Naive thymus-derived CD8-positive, alpha-beta T cell (primary cell): ENCODE measurements at places on chromosomes 4 and X.

DNA sequence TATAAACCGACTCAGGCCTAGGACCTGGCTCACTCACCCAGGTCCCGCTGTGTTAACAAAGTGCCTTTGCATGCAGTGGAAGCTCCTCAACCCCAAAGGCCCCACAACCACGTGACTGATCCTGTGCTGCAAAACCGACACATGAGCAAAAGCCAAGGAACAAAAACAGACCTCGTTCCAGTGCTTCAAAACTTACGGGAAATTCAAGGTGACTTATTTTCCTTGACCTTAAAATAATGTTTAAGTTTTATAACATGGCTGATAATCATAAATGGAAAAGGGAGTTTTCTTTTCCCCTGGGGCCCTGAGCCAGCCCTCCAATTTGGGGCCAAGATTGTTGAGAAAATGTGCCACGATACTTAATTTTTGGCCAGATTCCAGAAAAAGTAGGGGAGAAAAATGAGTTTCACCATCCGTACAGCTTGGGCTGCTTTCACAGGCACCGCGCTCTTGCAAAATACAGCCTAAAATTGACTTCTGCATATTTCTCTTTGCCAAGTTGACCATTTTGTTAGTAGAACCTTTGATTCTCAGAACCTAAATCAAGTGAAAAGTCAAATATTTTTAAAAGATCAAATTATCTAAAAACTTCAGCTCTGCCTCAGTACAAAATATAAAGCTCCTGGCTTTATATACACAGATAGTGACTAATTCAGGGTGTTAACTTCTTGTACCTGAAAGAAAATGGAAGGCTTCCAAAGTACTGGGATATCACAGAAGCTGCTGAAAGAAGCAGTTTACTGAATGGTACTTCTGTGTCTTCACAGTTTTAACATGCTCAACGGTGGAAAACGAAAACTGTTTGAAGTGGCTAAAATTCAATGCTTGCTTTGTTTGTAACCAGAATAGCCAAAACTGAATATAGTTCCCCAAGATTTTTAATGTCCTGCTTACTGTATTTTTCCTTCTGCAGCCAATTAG lies 93.8 kb downstream of the APBB2 start:
- no peak for DNase-seq

- DNase-seq = peak; percentile 24
These were observed 7.0 kb downstream of the TNIP3 start for GRCh38 chr4:121156822-121157769.

DNA sequence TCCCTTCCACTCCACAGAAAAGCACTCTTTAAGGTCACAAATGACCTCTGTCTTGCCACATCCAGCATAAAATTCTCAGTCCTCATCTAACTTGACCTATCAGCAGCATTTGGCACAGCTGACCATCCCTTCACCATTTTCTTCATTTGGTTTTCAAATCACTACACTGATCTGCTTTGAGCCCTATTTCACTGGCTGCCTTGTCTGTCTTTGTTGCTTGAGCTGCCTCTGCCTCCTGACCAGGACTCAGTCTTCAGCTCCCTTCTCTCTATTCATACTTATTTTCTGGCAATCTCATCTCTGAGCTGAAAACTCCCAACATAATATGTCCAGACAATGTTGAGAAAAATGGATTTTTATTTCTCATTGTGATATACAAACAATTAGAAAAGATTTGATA lies 27.7 kb upstream of the PDE5A start:
- DNase-seq = no peak

GRCh38 chr4:8548731-8549351 lies 31.4 kb upstream of the GPR78 start:
- no peak for DNase-seq

- no peak for DNase-seq
These were observed 8.0 kb downstream of the SFRP2 start for GRCh38 chr4:153780876-153781275.

- no peak for DNase-seq
These were observed 5.9 kb upstream of the EIF1AX start for GRCh38 chrX:20147561-20147960.

DNA sequence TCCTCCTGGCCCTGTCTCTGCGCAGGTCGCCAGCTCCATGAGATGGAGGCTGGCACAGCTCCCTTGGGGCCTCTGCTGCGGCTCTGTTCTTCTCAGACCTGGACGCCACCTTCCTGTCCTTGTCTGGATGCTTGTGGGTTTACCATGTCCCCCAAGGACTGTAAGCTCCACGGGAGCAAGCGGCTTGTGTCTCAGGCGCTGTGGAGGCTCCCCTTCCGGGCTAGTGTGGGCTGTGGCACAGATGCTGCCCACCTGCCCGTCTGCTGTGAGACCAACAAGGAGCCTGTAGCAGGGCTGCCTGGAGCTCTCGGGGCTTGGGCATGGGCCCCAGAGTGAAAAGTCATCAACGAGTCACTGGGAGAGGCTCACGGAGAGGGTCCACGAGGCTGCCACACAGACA lies 25.2 kb downstream of the NAT8L start:
- DNase-seq = no peak

GRCh38 chrX:101349193-101349562 lies 636 bp upstream of the TIMM8A start:
- no peak for DNase-seq

DNA sequence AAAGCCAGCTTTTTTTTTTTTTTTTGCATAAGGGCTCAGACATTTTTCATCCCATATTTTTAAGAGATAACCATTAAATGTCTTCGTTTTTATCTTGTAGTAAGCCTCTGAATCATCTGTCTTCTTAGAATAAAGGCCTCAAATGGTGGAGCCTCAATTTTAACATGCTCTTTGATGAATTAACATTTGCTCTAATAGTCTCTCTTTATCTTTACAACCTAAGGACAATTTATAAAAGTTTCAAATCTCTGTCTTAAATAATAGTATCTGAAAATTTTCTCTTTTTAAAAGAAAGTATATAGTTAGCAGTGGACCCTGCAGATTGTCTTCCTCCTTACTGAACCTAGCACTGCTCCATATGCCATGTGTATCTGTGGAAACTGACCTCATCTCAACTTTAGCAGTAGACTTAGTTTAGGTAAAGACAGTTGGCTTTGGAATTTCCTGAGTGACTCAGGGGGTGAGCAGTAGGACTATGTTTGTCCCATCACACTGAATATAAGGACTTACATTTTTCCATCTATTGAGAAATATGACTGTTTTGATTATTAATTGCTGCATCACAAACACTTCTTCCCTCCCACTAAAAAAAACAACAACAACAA lies 1658.0 kb downstream of the STIM2 start:
- no peak for DNase-seq

DNA sequence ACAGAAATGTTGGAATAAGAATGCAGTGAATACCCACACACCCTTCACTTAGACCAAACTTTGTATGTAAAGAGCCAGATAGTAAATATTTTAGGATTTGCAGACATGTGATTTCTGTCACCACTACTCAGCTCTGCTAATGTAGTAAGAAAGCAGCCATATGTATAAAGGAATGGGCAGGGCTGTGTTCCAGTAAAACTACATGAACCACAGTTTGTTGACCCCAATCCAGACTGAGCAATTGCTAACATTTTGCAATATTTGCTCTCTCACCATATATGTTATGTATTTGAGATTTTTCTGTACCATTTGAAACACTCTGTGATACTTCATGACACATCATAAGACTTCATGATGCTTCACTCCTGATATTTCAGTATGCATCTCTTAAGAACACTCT lies 32.0 kb upstream of the TBC1D1 start:
- DNase-seq = no peak

GRCh38 chr4:159398236-159398638 lies 295.4 kb downstream of the RAPGEF2 start:
- no peak for DNase-seq

- no peak for DNase-seq
These were observed 43.1 kb downstream of the TMEM164 start for GRCh38 chrX:110046001-110046400.

GRCh38 chr4:96835991-96836390 lies 996.1 kb downstream of the PDHA2 start:
- DNase-seq = no peak

DNA sequence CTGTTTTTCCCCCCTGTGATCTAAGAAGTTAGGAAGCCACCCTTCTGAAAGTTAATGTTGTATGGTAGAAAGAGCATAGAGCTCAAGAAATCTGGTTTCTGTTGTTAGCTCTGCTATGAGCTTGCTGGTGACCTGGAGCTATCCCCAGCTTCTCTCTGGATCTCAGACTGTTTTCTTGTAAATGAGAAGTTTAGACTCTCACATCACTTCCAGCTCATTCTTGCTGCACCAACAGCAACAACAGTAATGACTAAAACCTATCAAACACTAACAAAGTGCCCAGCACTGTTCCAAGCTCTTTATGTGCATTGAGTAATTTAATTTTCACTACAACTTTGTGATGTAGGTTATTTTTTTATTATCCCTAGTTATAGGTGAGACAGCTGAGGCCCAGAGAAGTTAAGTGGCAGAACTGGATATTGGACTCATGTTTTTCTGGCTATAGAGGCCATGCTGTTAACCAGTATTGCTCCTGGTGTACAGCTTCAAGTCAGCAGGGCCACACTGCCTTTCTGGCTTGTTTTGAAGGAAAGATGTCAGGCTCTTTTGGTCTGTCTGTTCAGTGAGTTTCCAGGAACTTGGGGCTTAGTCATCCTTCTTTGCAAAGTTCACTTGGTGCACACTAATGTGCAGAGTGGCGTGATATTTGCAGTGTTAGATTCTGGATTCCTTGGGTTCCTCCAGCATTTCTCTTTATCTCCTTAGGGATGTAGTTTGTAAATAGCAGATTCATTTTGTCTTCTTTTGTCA lies 27.8 kb upstream of the TMEM164 start:
- no peak for DNase-seq

DNA sequence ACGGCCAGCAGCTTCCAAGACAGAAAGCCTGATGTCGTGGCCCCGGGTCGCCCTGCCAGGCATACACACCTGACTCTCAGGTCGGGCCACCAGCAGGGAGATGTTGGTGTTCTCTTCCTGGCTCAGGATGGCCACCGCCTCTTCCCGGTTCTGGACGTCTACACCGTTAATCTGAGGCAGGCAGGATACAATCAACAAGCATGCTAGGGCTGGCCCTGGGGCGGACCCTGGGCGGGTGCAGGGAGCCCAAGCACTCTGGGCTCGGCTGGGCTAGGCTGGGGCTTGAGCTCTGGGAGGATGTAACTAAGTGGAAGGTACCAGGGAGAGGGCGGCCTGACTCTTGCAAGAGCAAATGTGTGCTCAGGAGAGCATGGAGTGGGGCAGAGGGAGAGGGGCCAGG lies 11.0 kb downstream of the SSR4 start:
- no peak for DNase-seq

GRCh38 chrX:56763556-56764152 lies 34.6 kb downstream of the NBDY start:
- DNase-seq = no peak

- no peak for DNase-seq
These were observed 53.7 kb downstream of the ANAPC10 start for GRCh38 chr4:145044341-145044740.

DNA sequence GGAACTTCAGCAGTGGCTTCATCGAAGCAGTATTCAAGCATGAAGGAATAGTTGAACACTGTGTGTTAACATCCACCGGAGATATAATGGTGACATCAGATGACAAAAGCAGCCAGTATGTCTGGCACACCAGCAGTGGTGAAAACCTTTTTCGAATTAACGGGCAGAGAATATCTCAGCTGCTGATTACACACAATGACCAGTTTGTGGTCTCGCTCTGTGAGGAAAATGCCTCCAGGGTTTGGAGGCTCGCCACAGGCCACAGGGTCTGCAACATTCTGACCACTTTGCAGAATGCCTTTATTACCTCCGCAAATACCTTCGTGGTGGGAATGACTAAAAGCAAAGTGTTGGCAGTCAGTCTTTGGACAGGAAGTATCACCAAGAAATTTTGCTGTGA lies 201.5 kb downstream of the NWD2 start:
- no peak for DNase-seq

DNA sequence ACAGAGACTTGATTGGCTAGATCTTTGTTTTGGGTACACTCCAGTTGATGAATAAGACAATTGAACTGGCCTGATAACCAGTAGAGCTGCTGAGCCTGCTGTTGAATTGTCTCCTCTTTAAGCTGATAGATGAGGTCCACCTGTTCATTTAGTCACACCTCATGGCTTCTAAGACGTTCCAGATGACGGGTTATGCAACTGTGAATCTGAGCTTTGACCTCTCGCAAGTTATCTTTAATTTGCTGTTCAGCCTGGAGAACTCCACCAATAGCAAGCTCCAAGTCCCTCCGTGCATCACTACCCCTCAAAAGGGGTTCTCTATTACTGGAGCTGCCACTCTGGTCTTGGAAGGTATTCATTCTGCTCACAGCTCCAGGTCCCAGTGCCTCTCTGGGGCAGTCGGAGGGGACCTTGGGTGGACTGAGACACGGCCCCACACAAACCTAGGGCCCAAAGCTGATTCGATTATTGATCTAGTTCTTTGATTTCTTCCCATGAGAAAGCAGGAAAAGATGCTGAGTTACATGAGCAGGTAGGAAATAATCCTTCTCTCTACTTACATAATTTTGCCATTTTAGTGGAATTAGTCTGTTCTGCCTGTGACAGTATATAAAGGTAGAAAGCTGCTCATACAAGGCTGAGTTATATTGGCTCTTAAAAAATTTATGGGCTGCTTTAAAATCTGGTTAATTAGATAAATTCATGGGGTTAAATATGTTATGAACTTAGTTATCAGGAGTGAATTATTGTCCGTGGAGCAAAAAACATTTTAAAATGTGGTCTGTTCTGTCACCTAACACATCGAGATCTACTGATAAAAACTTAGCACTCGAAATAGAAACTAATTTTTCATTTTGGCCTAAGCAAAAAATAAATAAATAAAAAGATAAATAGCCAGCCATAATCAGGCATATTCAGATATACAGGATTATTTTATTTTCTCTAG lies 6.8 kb downstream of the MMAA start:
- DNase-seq = no peak

DNA sequence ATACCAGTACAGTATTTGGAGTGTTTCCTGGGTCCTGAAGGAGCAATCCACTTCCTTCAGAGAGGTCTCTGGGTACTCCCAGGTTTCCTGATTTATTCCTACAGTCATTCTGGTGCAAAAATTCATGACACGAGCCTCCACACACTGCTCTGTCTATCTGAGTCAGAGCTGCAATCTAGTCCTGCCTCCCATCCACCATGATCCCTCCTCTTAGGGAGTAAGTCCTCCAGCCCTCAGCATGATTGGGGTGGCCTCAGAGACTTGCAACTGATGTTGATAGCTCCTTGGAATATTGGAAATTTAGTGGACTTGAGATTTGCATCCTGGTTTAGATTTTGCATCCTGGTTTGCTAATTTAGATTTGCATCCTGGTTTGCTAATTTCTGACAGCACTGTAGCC lies 20.5 kb downstream of the CNGA1 start:
- DNase-seq = no peak
